ENCODE measurements at places on chromosomes 13 and 19.

GRCh38 chr13:100666124-100666523 lies 8.5 kb downstream of the TMTC4 start:
- H3K36me3 ChIP-seq: peaks cover 81% of the 10 kb centered on the region
- H3K27ac ChIP-seq: no peak overlapping the region
- no peak overlapping the region for H3K4me3 ChIP-seq
- DNase-seq: no peak
- H3K27me3 ChIP-seq: no peaks in the 10 kb centered on the region

DNA sequence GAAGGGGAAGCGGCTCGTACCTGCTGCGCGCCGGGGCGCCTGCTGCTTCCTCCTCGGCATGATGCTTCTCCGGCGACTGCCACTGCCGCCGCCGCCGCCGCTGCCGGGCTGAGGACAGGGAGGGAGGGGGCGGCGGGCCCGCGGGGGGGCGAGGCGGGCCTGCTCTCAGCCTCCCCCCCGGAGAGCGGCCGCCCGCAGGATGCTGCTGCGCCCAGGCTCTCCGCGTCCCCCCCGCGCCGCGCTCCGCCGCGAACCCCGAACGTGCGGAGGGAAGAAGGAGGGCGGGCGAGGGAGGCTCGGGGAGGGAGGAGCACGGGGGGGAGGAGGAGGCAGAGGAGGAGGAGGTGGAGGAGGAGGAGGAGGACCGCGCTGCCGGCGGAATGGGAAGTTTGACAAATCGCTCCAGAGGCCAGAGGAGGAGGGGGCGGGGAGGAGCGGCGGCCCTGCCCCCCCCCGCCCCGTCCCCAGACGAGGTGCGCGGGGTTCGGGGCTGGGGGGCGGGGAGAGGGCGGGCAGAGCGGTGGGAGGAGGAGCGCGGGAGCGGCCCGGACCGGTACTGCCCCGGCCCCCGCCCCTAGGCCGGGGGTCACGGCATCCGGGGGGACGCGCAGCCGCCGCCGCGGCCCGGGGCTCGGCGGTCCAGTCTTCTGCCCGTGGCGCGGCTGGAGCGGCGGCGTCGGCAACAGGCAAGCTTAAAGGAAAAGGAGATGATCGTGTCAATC lies at the start of gene TSHZ3:
TSS of gene TSHZ3 (minus strand) at position 277 of the 722 bp plus-strand sequence. CDS start at position 60, 217 bp downstream.
- peak; percentile 82 for DNase-seq
- peak within 1 kb of the TSS; percentile 91 for H3K4me3 ChIP-seq
- peaks cover 65% of the 10 kb centered on the region for H3K4me1 ChIP-seq
- peaks cover 5% of the 10 kb centered on the region for H3K36me3 ChIP-seq
- H3K27me3 ChIP-seq: peaks cover 43% of the 10 kb centered on the region
- H3K27ac ChIP-seq: no peak within 1 kb of the TSS

- H3K27ac ChIP-seq: no peak overlapping the region
- H3K27me3 ChIP-seq: no peaks in the 10 kb centered on the region
- peaks cover 43% of the 10 kb centered on the region for H3K36me3 ChIP-seq
- H3K4me3 ChIP-seq: no peak overlapping the region
Observed at GRCh38 chr19:33804021-33804799, 7.5 kb downstream of the KCTD15 start.

DNA sequence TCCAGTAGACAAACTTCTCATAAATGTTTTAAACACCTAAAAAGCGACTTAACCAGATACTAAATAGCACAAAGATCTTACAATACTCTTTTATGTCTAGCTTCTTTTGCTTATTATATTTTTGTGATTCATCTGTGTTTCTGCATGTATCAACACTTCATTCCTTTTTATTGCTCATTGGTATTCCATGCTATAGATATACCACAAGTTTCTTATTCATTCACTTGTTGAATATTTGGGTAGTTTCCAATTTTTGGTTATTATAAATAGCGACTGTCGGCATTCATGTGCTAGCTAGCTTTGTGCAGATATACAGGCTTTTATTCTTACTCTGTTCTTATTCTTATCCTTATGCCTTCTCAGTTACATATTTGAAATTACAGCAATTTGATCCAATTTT lies 50.0 kb upstream of the RGCC start:
- no peaks in the 10 kb centered on the region for H3K27me3 ChIP-seq
- H3K27ac ChIP-seq: no peak overlapping the region
- no peak for DNase-seq
- H3K4me3 ChIP-seq: no peak overlapping the region
- no peaks in the 10 kb centered on the region for H3K36me3 ChIP-seq

- no peak overlapping the region for H3K27ac ChIP-seq
- no peak overlapping the region for H3K4me3 ChIP-seq
- peaks cover 6% of the 10 kb centered on the region for H3K4me1 ChIP-seq
Observed at GRCh38 chr13:30415430-30416030, 6.8 kb upstream of the UBE2L5 start.

DNA sequence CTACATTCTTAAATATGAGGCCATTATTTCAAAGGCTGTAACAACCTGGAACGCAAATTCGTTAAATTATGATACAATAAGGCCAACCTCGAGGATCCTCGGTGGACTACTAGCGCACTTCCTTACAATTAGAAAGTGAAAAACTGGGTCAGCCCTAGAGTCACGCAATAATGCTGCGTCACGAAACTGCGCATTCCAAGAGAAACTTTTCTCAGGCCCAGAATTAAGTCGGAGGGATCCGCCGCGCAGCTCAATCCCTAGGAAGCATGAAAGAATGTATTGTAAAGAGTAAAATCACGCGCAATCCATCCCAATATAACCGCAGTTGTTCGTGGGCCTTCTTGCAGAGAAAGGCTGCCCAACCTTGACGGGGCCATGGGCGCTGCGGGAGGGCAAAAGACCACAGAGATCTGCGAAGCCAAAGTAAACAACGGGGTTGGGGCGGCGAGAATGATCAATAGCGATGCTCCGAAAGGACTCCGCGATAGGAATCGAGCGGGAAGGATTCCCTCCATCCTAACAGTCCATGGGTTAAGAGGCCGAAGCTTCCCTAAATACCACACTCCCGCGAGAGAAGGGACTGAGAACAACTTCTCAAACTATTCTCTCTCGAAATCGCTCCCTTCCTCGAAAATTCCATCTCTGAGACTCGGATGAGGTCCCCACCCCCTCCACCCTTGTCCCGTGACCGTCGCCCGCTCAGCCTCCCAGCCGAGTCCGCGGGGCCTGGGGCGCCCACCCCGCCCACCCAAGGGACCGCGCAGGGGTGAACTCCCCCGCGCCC lies 564 bp downstream of the SPART start:
- H3K27me3 ChIP-seq: no peaks in the 10 kb centered on the region
- peaks cover 42% of the 10 kb centered on the region for H3K4me1 ChIP-seq
- peak overlapping the region; percentile 99 for H3K27ac ChIP-seq
- H3K36me3 ChIP-seq: no peaks in the 10 kb centered on the region
- peak; percentile 54 for DNase-seq

DNA sequence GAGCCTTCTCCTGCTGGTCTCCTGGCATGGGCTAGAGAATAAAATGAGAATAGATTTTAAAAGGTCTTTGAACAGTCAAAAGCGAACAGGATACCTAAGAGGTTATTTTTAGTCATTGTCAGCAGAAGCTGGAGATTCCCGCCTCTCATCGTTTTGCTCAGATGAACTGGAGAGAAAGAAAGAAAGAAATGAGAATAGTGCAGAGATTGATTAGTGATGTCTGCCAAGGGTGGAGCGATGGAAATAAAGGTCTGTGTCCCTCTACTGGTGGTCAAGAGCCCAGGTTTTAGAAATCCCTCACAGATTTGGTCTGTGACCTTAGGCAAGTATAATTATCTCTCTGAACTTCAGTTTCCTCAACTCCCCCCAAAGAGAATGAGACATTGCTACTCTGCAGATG lies 5.3 kb downstream of the NCAN start:
- peak overlapping the region; percentile 36 for H3K4me3 ChIP-seq
- H3K36me3 ChIP-seq: no peaks in the 10 kb centered on the region
- peaks cover 50% of the 10 kb centered on the region for H3K27me3 ChIP-seq
- H3K4me1 ChIP-seq: peaks cover 14% of the 10 kb centered on the region

DNA sequence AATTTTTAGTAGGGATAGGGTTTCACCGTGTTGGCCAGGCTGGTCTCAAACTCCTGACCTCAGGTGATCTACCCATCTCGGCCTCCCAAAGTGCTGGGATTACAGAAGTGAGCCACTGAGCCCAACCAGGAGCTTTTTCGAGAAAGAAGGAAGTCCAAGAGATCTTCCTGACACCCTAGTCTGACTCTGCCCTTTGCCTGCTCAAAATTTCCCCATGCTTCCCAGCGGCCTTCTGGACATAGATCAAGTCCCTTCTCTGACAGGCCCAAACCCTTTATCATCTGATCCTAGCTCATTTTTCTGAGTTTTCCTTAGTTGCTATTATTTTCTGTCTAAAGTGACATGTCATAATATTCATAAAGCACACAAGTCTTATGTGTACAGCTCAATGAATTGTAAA lies 1.5 kb upstream of the BAX start:
- H3K36me3 ChIP-seq: peaks cover 28% of the 10 kb centered on the region
- H3K4me1 ChIP-seq: peaks cover 18% of the 10 kb centered on the region
- DNase-seq: no peak
